ENCODE measurements at places on chromosomes 4 and X. TPM values are rescaled to one million over a fixed set of nuclear protein-coding genes. Genes with fewer than 3 reads are reported as not detected.

DNA sequence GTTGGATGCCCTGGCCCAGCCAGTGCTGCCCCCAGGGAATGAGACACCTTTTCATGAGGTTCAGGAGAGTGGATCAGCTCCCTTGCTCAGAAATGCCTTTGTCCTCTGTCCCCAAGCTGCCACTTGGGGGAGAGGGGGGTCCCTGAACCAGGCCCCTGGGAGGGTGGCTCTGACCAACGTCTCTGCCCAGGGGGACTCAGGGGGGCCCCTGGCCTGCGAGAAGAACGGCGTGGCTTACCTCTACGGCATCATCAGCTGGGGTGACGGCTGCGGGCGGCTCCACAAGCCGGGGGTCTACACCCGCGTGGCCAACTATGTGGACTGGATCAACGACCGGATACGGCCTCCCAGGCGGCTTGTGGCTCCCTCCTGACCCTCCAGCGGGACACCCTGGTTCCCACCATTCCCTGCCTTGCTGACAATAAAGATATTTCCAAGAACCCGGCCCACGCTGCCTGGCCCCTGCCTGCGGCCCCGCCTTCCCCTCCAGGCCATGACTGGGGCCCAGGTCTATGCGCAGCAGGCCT is 7.3 kb downstream of the HGFAC start:
- no peak for DNase-seq

GRCh38 chr4:138062929-138063328 is 179.2 kb downstream of the SLC7A11 start:
- DNase-seq, result no peak

DNA sequence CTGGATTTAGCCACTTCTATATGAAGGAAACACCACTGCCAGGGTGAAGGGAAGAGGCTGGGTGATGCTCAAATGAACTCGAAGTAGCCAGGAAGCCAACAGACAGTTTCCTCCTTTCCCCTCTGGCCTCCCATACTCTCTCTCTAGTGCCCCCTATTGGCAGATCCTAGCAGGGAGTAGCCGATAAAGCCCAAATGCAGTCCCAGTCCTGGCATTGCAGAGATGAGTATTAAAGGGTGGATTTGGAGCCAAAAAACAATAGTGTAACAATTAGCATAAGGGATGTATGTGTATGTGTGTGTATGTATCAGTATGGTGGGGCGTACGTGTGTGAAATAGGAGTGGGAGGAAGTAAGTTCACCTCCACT is 213.8 kb upstream of the LDB2 start:
- DNase-seq, result no peak

GRCh38 chr4:79979785-79980437 is 93.1 kb downstream of the ANTXR2 start:
- no peak for DNase-seq

GRCh38 chrX:149987613-149988012 is 49.3 kb upstream of the EOLA2 start:
- DNase-seq, result no peak

Gene SULT1E1
- total RNA-seq, result not detected
